Posterior cingulate gyrus (tissue), 11 donors: ENCODE measurements at places on chromosomes 1 and 21.
A peak's percentile ranks its signal among the peaks of the same experiment; 100 is the strongest.

- DNase-seq: peak; percentile 86
These were observed 738 bp downstream of the CAMK1G start for GRCh38 chr1:209584231-209584672.

- no peak for DNase-seq
These were observed 199.8 kb downstream of the CRB1 start for GRCh38 chr1:197467881-197468280.

DNA sequence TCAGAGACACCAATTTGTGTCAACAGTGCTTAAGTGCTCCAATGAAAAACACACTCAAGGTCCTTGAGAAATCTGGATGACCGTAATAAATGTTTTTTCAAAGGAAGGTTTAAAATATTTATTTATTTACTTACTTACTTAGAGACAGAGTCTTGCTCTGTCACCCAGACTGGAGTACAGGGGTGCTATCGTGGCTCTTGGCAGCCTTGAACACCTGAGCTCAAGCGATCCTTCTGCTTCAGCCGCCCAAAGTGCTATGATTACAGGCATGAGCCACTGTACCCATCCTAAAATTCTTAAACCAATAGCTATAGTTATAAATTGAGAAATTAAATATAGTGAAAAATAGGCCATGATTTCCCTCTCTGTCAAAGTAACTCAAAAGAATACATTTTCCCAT lies 17.3 kb upstream of the ERICH3 start:
- DNase-seq: peak; percentile 66

GRCh38 chr1:60731321-60731720 lies 351.0 kb upstream of the NFIA start:
- no peak for DNase-seq

GRCh38 chr1:5982276-5982675 lies 9.9 kb downstream of the NPHP4 start:
- no peak for DNase-seq

DNA sequence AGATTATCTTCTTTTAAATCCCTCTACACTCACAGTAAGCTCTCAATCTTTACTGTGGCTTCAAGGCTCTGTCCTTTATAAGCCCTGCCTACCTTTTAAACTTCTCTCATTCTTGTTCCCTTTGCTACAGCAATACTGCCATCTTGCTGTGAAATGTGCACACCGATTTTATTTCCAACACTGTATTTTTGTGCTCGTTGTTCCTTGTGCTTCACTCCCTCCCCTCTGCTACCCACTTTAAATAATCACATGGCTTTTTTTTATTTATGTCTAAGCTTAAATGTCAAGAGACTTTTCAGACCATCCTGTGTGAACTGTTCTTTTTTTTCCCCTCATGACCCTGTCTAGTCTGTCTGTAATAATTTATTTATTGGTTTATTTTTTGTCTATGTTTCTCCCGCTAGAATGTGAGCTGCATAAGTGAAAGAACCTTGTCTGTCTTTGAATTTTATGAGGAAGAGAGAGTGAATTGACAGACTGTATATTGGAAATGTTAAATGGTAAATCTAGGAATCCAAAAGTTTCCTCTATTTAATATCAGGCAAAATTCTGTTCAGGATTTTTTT lies 45.7 kb downstream of the ABCD3 start:
- DNase-seq: no peak

DNA sequence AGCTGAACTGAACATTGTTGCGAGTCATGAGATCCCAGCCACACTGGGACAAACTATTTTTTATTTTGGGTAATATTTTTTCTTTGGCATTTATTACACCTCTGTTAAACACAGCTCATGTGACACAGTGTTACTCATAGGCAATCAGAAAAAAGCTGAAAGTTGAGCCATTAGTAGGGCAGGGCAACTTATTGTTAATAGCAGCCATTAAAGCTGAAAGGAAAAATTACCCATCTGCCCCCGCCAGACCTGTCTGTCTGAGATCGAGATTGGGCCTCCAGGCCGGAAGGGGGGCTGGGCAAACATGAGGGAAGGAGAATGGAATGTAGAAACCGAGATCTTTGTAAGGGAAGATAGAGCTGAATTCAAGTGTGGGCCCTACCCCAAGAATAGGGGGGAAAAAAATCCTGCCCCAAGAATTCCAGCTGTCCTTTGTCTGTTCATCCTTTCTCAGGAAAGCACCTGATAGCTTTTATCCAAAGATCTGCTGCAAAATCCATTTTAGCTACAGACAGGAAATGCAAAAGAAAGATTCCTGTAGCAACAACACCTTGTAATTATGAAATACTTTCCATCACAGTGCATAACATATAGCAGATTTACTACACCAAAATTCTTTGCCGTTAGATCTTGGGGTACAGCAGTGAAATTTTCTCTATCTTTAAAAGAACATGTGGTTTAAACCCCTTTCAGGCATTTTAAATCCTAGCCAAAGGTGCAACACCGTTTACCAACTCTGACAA lies 212.8 kb downstream of the PBX1 start:
- no peak for DNase-seq

GRCh38 chr1:206704226-206704625 lies 19.5 kb downstream of the MAPKAPK2 start:
- no peak for DNase-seq

DNA sequence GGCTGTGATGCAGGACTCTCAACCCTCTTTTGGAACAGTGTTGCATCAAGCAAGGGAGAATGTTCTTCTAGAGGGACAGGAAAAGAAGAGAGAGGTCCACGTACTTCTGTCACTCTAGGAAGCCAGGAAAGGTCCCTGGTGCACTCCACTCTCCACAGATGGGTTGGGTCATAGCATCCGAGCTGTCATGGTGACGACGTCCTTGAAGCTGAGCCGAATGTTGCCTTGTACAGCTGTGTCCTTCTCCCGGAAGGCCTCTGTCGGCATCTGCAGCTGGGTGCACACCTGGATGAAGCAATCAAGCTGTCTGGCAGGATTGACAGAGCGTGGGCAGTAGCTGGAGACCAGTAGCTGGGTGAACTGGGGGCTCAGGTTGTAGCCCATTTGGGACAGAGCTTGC lies 12.5 kb downstream of the MDM4 start:
- DNase-seq: no peak

DNA sequence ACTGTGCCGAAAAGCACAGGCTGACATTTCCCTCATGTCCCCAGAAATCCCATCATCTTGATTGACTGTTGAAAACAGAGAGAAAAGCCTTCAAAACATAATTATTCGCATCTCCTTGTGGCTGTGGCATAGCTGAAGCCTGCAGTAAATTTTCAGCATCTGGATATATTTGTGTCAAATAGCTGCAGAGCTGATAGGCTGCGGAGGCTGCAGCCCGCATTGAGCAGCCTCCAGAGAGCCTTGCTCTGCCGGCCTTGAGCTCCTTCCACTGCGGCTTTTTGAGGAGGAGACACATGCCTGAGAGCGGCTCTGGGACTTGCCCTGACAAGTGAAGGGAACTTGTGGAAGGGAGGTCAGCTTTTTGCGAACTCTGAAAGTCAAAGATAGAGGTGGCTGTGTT lies 144.7 kb downstream of the RYR2 start:
- DNase-seq: no peak

DNA sequence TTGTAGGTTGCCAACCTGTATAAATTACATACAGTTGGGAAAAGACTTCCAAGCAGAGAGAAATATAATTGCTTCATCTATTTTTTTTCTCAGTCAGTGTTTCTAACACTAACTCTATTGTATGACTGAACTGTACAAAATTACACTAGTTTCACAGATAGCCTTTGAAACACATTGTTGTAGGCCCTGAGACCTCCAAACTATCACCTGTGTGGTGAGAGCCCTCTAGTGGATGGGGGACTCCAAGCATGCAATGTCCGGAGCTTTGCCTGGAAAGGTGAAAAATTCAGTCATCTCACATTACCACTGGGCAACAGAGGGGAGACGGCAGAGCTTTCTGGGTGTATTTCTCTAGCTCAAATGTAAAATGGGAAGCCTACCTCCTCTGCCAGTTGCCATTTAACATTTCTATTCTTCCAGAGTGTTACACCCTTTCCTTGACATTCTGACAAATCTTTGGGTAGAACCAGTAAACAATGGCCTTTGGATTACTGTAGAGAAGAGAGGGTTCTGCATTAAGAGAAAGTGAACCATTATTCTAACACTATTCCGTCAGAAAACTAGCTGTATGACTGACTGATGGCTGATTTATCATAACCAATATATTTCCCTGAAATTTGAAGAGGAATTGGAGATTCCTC lies 212.2 kb downstream of the LYPLAL1 start:
- peak; percentile 10 for DNase-seq

- no peak for DNase-seq
These were observed 20.0 kb downstream of the ADARB1 start for GRCh38 chr21:45094412-45094811.

- no peak for DNase-seq
These were observed 29.8 kb upstream of the CFAP298 start for GRCh38 chr21:32641710-32642698.

DNA sequence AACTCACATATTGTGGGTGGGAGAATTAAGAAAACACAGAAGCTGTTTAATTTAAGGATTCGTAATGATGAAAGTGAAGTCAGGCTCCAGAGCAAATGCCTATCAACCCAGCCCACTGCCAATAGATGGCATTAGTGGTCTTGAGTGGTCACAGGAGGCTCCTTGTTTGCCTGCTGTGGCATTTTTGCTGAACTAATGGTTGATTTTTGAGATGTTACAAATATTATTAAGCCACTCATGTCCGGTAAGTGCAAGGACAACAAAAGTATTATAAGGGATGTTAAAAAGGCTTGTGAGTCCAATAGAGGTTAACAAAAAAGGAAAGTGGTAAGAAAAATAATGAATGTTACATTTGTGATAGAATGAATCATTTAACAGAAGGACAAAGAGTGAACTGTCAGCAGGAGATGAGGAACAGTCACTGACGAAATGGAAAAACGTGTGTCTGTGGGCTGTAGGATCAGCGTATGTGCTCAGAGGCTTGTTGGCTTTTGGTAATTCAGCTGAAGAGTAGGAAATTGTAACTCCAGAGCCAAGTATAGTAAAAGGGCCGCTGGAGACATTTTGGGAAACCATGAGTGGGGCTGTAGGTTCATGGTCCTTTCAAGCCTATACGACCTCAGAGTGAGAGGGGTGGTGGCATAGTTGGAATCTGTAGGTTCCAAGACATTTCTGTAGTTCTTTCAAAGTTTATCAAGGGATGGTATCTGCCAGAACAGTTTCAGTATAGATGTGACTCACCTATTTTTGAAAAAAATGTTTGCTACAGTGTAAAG lies 11.2 kb downstream of the SFT2D2 start:
- DNase-seq: no peak

GRCh38 chr1:156198831-156199349 lies 5.0 kb downstream of the SLC25A44 start:
- DNase-seq: no peak

DNA sequence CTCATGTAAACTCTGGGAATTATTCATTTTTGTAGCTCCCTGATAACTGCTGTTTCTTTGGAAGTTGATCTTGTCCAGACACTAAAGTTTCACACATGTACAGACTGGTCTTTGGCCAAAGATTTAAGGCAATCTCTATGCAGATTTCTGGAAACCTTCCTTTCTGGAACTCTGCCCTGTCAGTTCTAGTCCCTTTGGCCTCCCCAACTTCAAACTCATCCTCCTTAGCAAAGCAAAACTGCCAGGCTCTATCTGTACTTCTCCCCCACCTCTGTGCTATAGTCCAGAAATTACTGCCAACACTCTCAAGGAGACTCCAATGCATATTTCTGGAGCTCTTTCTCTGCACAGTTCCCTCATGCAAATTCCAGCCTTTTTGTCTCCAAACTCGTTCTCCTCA lies 36.5 kb downstream of the C1orf198 start:
- no peak for DNase-seq

DNA sequence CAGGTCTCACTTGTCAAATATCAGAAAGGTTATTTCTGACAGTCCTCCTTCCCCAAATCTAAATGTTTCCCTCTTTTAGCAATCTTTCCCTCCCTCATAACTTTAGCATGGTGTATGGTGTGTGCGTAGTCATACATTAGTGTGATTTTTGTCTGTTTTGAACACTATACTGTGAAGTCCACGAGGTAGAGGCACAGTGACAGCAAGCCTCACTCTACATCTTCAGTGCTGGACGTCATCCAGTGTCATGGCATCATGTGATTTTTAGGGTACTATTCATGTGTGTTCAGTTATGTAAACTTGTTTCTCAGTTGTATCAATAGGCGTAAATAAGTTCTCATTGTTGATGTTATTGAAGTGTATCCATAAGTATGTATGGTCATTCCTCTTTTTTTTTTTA lies 39.1 kb downstream of the DYRK1A start:
- DNase-seq: no peak

DNA sequence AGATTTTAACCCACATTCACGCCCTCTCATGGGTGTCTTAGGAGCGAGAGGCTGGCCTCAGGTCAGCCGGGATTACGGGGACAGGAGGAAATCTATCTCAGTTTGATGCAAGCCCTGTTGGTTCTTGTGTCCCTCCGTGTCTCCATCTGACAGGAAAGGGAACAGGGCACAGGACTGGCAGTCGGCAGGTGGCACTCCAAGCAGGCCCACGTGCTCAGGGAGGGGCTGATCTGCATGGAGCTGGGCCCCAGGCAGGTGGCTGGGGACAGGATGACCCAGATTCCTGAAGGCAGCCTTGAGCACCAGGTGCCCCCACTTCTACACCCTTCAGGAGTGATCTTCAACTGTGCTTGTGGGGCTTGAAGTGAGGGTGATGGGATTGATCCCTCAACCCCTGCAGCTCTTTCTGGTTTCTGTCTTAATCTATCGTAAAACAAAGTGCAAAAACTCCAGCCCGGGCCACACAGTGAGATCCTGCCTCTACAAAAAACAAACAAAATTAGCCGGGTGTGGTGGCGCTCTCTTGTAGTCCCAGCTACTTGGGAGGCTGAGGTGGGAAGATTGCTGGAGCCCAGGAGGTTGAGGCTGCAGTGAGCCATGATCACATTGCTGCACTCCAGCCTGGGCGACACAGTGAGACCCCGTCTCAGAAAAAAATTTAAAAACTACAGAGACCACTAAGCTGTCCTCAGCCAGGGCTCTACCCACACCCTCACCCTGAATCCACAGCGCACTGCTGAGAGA lies 8.3 kb downstream of the PLEKHG5 start:
- no peak for DNase-seq

DNA sequence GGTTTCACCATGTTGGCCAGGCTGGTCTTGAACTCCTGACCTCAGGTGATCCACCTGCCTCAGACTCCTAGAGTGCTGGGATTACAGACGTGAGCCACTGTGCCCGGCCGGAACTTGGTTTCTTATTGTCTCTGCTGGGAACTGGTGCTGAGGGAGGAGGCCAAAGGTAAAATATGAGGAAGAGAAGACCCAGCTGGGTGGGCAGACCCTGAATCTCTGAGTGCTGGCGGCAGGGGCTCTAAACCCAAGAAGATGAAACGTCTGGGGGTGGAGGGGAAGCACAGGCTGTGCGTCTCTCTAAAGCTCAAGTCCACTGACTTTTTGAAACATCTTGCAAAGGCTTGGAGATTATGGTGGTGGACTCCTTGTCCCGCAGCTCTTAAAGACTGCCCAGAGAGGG lies 82.0 kb upstream of the TLR5 start:
- no peak for DNase-seq
